ENCODE measurements at places on chromosomes 4 and X. TPM values are rescaled to one million over a fixed set of nuclear protein-coding genes. Genes with fewer than 3 reads are reported as not detected.

Gene OSTC
- 105 TPM for total RNA-seq

DNA sequence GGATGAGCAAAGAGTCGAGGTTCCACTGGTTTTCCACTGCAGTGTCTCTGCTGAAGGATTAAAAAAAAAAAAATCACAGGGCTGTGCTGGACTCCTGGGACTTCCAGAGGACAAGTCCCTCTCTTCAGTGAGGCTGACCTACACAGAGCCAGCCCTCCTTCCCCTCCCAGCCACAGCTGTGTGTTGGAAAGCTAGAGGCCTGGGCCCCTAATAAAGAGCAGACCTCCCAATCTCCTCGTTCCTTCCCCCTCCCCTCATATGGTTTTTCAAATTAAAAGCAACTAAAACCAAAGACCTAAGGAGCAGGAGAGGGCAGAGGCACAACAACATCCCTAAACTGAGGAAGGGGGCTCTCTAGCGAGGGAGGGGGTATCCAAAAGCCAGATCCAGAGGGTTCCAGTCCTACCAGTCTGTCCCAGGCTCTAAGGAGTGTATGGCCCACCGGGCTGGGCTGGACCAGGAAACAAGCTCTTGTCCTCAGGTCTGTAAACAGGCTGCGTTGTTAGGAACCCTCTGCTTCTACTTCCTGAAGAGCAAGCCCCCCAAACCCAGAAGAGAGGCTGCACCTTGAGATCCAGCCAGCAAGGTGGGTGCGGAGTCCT lies 4.0 kb upstream of the PDGFRA start:
- DNase-seq = no peak

- no peak for DNase-seq
Measured at GRCh38 chr4:184750926-184751584, 17.2 kb upstream of the CENPU start.

DNA sequence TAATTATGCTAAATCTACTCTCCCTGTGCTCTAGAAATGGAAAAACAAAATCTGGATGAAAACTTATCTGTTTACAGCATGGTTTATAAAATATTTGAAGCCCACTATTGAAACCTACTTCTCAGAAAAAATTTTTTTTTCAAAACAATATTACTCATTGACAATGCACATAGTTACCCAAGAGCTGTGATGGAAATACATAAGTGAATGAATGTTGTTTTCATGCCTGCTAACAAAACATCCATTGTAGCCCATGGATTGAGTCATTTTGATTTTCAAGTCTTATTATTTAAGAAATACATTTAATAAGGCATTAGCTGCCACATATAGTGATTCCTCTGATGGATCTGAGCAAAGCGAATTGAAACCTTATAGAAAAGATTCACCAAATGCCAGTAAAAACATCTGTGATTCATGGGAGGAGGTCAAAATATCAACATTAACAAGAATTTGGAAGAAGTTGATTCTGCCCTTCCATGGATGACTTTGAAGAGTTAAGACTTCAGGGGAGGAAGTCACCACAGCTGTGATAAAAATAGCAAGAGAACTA lies 144.7 kb upstream of the HHIP start:
- no peak for DNase-seq

GRCh38 chrX:68832101-68832416 lies 3.2 kb downstream of the EFNB1 start:
- DNase-seq = peak; percentile 78

GRCh38 chr4:81802285-81802846 lies 330.7 kb upstream of the RASGEF1B start:
- no peak for DNase-seq

GRCh38 chr4:189659287-189659686 lies 281.4 kb upstream of the FRG1 start:
- no peak for DNase-seq

GRCh38 chr4:181807771-181808170 lies 435.4 kb upstream of the TENM3 start:
- no peak for DNase-seq

Data from Daoy (cell line).